ENCODE measurements at places on chromosomes 4 and X. TPM values are rescaled to one million over a fixed set of nuclear protein-coding genes. Genes with fewer than 3 reads are reported as not detected.

CXCL10 gene
- polyA plus RNA-seq = 0.34 TPM

CPEB2 gene
- polyA plus RNA-seq = 8.2 TPM

ANOS1 gene
- polyA plus RNA-seq = 37.1 TPM

DDIT4L gene
- 12.3 TPM for polyA plus RNA-seq

SATL1 gene
- polyA plus RNA-seq = 0.39 TPM

DNA sequence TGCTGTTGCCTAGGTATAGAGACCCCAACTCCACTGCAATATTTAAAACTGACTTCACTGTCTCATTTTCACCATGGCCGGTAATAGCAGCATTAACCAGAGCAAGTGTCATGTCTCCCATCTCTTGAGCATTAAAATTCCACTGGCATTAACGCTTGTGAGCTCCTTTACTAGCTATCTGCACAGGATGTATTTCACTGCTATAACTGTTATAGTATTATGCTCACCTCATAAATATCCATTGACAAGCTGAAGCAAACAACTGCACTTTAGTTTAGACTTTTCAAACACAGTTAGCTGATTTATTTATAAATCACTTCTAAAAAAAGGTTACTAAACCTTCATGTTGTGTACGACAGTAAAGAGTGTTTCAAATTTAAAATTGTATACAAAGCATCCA, 157.8 kb downstream of the ANTXR2 start:
- DNase-seq = no peak

DNA sequence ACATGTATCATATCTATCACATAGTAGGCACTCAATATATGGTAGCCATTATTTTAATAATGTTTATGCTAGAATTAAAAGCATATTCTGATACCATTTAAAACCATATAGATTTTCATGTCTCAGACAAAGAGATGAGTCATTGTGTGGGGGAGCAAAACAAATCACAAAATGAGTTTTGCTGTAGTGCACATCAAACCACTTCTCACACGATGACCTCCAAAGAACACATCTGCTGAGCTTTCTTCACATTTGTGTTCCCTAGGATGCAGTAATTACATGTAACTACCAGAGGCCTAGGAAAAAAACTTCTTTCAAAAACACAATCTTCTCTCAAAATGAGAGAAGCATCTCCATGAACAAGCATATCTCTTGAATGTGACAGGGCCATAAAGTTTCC, 56.1 kb upstream of the BRS3 start:
- DNase-seq = no peak

GRCh38 chr4:68147079-68147478, 17.4 kb upstream of the TMPRSS11F start:
- DNase-seq = no peak

DNA sequence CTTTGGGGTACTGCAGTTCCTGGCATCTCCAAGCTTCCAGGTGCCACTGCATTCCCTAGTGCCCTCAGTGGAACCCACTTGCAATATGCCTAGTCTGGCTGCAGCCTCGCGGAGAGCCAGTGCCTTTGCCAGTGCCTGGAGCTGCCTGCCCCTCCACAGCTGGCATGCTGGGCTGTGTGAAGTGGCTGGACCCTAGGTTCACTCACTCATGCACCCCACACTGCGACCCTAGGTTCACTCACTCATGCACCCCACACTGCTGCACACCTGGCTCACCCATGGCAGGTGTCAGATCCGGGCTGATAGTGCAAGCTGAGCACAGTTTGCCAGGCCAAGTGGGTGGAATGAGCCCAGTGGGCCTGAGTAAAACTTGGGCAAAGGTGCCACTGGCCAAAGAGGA, 253.0 kb upstream of the NDST4 start:
- DNase-seq = no peak

DNA sequence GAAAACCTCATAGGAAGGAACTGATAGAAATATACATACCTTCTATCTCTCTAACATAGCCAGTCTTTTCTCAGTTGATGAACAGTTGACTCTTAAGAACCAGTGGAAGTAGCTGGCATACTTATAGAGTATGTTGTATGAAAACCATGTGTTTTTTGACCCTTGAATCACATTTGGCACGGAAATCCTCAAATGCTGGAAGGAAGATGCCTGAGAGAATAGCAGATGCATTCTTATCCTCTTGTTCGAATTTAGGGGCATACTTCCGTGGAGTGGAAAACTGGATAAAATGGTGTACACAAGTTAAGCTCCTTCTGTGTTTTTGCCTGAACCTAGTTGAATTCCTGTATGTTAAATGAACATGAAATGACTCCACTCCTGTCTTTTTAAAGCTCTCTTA, 145.5 kb downstream of the PCDH7 start:
- DNase-seq = no peak

GRCh38 chr4:161664740-161665139, 499.1 kb downstream of the FSTL5 start:
- DNase-seq = no peak

- no peak for DNase-seq
Measured at GRCh38 chr4:7752649-7753048, 187.0 kb downstream of the AFAP1 start.

DNA sequence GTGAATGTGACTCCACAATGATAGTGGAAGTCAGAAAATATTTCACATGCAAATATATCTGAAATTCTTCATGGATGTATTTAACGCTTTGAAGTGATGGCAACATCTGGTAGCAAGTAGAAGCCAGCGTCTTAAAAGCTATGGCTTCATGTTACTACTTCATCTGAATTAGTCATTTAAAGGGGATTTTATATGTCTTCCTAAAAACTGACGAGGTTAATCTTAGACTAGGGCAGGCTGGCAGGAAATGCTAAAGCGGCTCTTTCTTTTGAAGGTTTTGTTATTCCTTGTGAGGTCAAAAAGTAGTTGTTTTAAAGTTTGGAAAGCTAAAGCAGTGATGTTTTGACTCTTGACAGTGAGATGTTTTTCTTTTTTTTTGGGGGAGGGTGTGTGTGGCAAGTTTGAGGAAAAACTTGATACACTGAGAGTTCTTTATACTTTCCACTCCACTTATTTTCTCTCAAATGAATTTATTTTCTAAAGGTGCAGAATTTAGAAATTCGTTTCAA, 22.6 kb downstream of the PLS3 start:
- no peak for DNase-seq

DNA sequence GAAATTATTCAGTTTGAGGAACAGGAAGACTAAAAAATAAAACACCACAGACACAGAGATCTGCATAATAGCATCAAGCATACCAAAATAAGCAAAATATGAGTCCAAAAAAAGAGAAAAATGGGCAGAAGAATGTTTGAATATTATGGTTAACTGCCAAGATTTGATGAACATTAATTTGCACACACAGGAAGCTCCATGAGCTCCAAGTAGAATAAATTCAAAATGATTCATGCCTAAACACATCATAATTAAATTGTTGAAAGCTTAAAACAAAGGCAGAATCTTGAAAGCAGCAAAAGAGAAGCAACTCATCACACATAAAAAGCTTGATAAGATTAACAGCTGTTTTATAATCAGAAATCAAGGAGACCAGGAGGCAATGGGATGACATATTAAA, 156.6 kb upstream of the ARSJ start:
- DNase-seq = no peak

- peak; percentile 16 for DNase-seq
Measured at GRCh38 chrX:31228909-31229308, 157.1 kb upstream of the FTHL17 start.

GRCh38 chr4:10554694-10555093, 97.5 kb upstream of the ZNF518B start:
- DNase-seq = peak; percentile 73

- no peak for DNase-seq
Measured at GRCh38 chr4:124067046-124067445, 645.5 kb downstream of the ANKRD50 start.
